Progenitor cell of endocrine pancreas (in vitro differentiated cells): ENCODE measurements at places on chromosomes 7 and 10. TPM values are rescaled to one million over a fixed set of nuclear protein-coding genes. Genes with fewer than 3 reads are reported as not detected.

The FAM241B gene
- 42.4 and 44.2 TPM in 2 replicates for total RNA-seq

The EFCAB10 gene
- total RNA-seq = 0.53 and 0.73 TPM in 2 replicates

DNA sequence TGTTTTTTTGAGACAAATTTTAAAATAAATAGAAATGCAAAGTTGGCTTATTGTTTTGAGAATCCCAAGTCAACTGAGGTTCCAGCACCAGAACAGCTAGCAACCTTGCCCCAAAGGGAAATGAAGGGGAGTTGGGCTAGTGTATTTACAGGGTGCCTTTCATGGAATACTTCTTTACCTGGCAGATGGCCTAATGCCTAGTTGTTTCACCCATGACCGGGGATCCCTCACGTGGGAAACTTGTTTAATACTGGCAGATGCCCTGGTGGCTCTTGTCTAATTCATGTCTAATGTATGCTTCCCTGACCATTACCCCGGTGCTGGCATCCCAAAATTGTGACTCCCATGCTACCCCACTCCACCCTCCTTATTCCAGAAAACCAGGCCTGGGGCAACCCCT, 861.1 kb upstream of the ZWINT start:
- no peaks in the 10 kb centered on the region for H3K27me3 ChIP-seq
- no peak for DNase-seq
- H3K27ac ChIP-seq = no peak overlapping the region
- no peaks in the 10 kb centered on the region for H3K36me3 ChIP-seq
- no peak overlapping the region for H3K4me3 ChIP-seq
- H3K4me1 ChIP-seq = peaks cover 10% of the 10 kb centered on the region

DNA sequence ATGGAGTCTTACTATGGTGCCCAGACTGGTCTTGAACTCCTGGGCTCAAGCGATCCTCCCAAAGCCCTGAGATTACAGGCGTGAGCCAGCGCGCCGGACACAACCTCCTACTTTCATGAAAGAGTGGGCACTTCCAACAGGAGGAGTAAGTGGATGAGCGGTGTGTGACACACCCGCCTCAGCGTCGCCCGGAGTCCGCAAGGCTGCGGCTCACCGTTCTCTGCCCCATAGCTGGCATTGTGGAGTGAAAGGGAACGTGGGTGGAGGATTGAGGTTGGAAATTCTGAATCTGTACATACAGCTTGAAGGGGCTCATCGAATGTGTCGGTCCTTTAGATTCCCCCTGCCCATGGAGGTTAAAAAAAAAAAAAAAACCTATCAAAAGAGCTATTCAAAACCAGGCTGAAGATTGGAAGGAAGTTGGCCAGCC, 524 bp upstream of the PRXL2A start:
- H3K27ac ChIP-seq = peak overlapping the region; percentile 98
- peak overlapping the region; percentile 96 for H3K4me3 ChIP-seq
- peak; percentile 21 for DNase-seq
- H3K4me1 ChIP-seq = peaks cover 34% of the 10 kb centered on the region
- H3K36me3 ChIP-seq = peaks cover 2% of the 10 kb centered on the region

DNA sequence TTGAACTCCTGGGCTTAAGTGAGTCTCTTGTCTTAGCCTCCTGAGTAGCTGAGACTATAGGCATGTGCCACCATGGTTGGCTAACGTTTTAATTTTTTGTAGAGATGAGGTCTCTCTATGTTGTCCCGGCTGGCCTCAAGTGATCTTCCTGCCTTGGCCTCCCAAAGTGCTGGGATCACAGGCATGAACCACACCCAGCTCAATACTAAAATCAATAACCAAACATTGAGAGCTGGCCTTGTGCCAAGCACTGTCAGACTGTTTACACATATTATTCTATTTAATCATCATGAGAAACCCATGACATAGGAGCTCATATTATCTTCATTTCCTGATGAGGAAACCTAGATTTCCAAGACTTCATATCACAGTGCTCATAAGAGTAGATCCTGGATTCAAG, 251.2 kb downstream of the BAMBI start:
- H3K27me3 ChIP-seq = peaks cover 10% of the 10 kb centered on the region
- no peak overlapping the region for H3K27ac ChIP-seq
- no peak overlapping the region for H3K4me3 ChIP-seq
